ENCODE measurements at places on chromosomes 12 and 14.

DNA sequence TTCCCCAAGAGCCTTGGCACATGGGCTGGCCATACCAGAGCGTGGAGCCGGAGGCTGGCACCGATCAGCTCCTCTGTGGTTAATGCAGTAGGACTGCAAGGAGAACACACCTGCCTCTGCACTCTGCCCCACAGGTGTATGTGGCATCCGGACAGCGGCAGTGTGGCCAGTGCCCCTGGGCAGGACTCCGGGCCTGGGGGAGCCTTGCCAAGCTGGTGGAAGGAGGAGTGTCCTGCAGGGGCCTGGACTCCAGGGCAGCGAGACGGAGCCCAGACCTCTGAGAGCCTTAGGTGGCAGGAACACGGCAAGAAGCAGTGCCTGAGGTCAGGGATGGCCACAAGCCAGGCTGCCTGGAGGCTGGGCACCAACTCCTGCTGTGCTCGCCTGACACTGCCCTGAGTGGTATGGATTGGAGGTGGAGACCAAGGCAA is 5.3 kb upstream of the BEGAIN start:
- peaks cover 20% of the 10 kb centered on the region for H3K27me3 ChIP-seq
- no peak overlapping the region for H3K4me3 ChIP-seq
- H3K27ac ChIP-seq, result no peak overlapping the region
- no peaks in the 10 kb centered on the region for H3K4me1 ChIP-seq

DNA sequence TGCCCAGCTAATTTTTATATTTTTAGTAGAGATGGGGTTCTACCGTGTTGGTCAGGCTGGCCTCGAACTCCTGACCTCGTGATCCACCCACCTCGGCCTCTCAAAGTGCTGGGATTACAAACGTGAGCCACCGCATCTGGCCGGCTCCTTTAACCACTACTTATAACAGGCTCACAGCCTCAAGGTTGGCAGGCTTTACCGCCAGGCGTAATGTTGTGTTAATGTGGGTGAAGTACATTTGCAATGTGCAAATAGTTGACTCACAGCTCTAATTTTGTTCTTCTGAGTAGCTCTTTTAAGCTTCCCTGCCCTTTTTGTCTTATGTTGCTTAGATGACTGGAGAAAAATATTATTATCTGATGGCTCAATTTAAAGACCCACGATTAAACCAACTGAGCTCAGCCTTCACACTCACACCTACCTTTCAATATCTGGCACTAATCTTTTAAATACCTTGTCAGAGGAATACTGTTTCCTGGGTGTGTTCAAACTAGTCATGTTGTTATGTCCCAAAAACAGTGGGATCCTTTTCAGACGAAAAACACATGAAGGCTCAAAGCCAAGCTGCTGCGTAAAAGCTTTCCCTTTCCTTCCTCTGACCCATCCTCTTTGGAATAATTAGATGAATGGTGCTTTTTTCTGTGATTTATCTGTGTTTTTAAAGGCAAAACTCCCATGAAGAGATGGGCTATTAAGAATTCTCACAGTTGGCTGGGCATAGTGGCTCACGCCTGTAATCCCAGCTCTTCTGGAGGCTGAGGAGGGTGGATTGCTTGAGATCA is 57.2 kb upstream of the USP44 start:
- no peak for DNase-seq
- H3K4me1 ChIP-seq, result peaks cover 3% of the 10 kb centered on the region
- H3K4me3 ChIP-seq, result no peak overlapping the region

- peaks cover 35% of the 10 kb centered on the region for H3K4me1 ChIP-seq
- no peak overlapping the region for H3K27ac ChIP-seq
- no peaks in the 10 kb centered on the region for H3K36me3 ChIP-seq
- no peak for DNase-seq
- no peaks in the 10 kb centered on the region for H3K27me3 ChIP-seq
These were observed 139.4 kb downstream of the MON2 start for GRCh38 chr12:62605981-62606380.

GRCh38 chr14:104268295-104268694 is 129.9 kb downstream of the KIF26A start:
- H3K4me3 ChIP-seq, result no peak overlapping the region
- no peak for DNase-seq
- H3K36me3 ChIP-seq, result no peaks in the 10 kb centered on the region
- H3K27ac ChIP-seq, result no peak overlapping the region

GRCh38 chr12:101564912-101565311 is 29.9 kb upstream of the MYBPC1 start:
- H3K36me3 ChIP-seq, result no peaks in the 10 kb centered on the region
- peaks cover 10% of the 10 kb centered on the region for H3K27me3 ChIP-seq
- H3K4me3 ChIP-seq, result no peak overlapping the region

- no peaks in the 10 kb centered on the region for H3K27me3 ChIP-seq
- DNase-seq, result no peak
- H3K27ac ChIP-seq, result no peak overlapping the region
- no peaks in the 10 kb centered on the region for H3K4me1 ChIP-seq
- H3K4me3 ChIP-seq, result no peak overlapping the region
- H3K36me3 ChIP-seq, result no peaks in the 10 kb centered on the region
These were observed 1316.7 kb upstream of the TMEM132C start for GRCh38 chr12:126950266-126950665.

DNA sequence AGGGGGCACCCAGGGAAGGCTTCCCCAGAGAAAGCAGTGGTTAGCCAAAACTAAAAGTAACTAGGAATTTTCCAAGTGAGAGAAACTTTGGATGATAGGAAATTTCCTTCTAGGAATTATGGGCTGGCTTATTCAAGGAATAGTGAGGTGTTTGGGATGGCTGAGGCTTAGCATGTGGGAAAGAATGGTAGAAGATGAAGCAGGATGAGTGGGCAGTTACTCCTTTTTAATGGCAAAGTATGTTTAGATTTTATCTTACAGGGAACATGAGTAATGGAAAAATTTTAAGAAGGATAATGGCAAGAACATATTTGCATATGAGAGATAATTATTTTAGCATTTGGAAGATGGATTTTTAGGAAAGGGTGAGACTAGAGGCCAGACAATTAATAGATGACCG is 197.6 kb downstream of the SLC38A4 start:
- H3K4me1 ChIP-seq, result peaks cover 2% of the 10 kb centered on the region
- no peak overlapping the region for H3K4me3 ChIP-seq
- H3K27ac ChIP-seq, result no peak overlapping the region
- H3K36me3 ChIP-seq, result no peaks in the 10 kb centered on the region
- DNase-seq, result no peak
- no peaks in the 10 kb centered on the region for H3K27me3 ChIP-seq

DNA sequence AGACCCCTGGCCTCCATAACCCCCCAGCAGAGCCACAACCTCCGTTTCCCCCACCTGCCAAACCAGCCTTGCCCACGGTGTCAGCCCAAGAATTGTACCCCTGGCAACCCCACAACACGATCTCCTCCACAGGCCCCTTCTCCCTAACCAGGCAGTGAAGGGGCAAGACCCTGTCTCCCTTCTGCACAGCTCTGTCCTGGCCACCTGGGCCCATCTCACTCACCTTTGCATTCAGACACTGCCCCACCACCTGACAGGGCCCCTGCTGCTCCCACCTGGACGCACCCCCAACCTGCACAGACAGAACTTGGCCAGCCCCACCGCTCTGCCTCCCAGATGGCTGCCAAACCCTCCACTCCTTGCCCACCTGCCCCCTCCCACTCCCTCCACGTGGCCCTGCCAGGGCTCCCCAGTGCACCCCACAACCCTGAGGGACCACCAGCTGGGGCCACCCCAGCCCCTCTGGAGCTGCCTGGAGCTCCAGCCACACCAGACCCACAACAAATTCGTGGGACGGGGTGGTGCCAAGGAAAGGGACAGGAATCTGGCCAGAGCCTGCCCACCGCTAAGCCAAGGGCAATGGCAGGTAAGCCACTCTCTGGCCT is 11.8 kb downstream of the AHNAK2 start:
- no peaks in the 10 kb centered on the region for H3K36me3 ChIP-seq
- no peak overlapping the region for H3K27ac ChIP-seq
- H3K4me1 ChIP-seq, result no peaks in the 10 kb centered on the region
- H3K4me3 ChIP-seq, result no peak overlapping the region
- no peak for DNase-seq

DNA sequence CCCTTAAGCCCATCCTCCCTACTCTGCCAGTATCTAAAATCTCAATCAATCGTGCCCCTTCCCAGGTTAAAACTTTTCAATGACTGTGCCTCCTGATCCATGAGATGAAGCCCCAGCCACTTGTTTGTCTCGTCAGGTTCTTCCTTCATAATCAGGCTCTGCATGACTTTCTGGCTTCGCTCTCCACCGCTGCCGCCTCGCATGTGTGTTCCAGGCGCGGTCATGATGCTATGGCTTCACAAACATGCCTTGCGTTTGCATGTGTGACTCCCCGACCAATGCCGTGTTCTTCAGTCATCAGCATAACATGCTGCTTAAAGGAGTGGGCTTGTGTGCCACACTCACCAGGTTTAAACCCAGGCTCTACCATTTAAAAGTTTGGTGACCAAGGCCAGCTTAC is 5.0 kb upstream of the C1RL start:
- no peak for DNase-seq
- peaks cover 9% of the 10 kb centered on the region for H3K4me1 ChIP-seq

- no peak for DNase-seq
- H3K4me3 ChIP-seq, result no peak overlapping the region
- H3K36me3 ChIP-seq, result no peaks in the 10 kb centered on the region
These were observed 95.1 kb downstream of the UNC79 start for GRCh38 chr14:93525696-93526451.

DNA sequence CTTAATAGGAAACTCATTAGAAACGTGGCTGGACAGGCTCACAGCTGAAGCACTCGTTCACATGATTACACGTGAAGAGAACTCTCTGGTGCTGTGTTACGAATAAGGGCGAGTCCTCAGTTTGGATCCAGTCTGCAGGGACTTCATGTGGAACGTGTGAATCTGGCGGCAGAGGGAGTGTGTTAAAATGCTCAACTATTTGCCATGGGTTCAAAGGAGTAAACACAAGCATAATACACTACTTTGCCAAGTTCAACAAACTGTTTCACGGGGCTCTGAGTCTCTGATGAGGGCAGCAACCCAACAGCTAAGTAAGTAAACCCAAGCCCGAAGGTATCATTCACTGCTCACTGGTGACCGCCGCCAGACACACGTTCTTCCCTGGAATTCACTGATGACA is 42.4 kb downstream of the NUAK1 start:
- no peak overlapping the region for H3K27ac ChIP-seq
- H3K4me3 ChIP-seq, result no peak overlapping the region
- no peak for DNase-seq

DNA sequence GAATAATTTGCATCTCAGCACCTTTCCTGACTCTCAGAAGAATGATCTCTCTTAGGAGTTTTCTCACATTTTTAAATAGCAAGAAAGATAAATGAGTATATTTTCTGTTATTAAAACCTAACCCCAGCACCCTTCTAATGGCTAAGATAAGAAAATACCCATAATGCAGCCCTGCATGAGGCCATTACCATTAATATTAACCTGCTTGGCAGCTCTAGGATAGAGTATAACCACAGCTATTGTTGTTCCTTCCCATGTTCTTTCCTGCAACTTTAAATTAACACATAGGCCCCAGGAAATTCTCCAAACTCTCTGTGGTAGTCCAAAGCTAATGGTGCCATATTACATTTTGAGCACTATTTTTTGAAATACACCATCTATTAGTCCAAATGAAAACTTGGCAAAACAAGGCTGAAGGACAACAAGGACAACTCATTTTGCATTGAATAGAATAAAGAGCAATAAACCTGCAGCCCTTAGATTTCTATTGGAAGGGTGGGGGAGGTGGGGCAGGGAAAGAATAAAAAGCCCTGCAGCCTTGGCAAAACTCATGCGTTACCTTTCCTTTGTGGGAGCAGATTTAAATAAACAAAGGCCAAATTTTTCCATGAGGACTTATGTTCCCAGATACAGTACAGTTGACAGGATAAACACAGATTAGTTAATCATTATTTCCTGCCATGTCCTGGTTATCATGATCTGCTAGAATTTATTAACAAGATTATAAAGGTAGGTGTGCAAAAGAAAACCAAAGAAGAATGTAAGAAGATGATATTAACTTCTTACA is 46.9 kb downstream of the BTG1 start:
- no peaks in the 10 kb centered on the region for H3K27me3 ChIP-seq
- H3K4me1 ChIP-seq, result peaks cover 52% of the 10 kb centered on the region
- H3K27ac ChIP-seq, result no peak overlapping the region
- H3K4me3 ChIP-seq, result no peak overlapping the region
- no peak for DNase-seq

DNA sequence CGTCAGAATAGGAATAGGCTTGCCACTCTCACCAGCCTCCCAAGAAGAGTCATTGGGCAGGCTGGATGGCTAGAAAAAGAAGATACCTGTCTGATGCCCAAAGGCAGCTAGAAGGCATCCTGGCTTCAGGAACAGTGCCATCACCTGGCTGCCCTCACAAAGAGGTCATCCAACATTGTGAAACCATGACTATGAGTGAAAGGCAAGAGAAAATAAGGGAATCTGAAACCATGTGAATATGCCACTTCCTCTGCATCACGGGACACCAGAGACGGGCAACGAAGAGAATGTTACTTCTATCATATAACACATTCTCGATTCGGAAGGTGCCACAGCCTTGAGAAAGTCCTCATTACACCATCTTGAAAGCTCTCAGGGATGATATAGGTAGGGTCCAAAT is 182.0 kb downstream of the DAD1 start:
- no peak overlapping the region for H3K27ac ChIP-seq
- no peak overlapping the region for H3K4me3 ChIP-seq
- no peaks in the 10 kb centered on the region for H3K36me3 ChIP-seq
- no peaks in the 10 kb centered on the region for H3K27me3 ChIP-seq
- H3K4me1 ChIP-seq, result no peaks in the 10 kb centered on the region

DNA sequence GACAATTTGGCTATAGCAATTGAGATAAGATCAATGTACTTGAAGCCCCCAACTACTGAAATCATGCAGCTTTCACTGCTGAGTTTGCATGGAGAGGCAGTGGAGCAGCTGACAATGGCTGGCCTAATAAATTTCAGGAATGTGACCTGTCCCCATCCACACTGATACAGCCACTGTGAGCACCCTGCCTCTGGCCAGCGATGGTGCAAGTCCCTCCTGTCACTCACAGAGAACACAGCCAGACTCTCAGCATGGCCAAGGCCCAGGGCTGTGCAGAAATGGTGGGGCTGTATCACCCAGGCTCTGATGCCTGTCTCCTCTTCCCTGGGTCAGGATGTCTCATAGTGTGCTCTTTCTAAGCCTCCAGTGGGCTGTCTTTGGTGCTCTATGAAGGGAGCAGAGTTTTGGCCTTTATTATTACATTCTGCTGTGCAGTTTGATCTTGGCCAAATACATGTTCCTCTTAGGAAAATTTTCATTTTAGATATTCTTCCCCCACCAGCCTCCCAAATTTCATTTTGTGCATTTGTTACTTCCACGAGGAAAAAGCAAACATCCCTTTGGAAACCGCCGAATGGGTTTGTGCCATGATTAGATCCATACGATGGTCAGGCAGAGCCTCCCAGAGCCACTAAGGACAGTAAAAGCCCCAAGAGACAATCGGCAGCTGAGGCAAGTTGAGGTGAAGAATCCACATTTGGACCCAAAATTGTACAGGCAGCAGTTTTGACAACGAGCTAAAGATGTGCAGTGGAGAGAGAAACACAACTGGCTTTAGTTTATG is 85.1 kb upstream of the WSCD2 start:
- no peak for DNase-seq
- peaks cover 14% of the 10 kb centered on the region for H3K27me3 ChIP-seq
- no peak overlapping the region for H3K4me3 ChIP-seq
- no peaks in the 10 kb centered on the region for H3K36me3 ChIP-seq
- H3K4me1 ChIP-seq, result peaks cover 6% of the 10 kb centered on the region
- no peak overlapping the region for H3K27ac ChIP-seq

GRCh38 chr12:3614806-3615466 is 123.9 kb downstream of the PRMT8 start:
- no peak overlapping the region for H3K4me3 ChIP-seq
- peaks cover 56% of the 10 kb centered on the region for H3K36me3 ChIP-seq
- no peak overlapping the region for H3K27ac ChIP-seq
- no peak for DNase-seq
- no peaks in the 10 kb centered on the region for H3K27me3 ChIP-seq

GRCh38 chr12:106986135-106986534 is 811 bp downstream of the MTERF2 start:
- H3K36me3 ChIP-seq, result peaks cover 23% of the 10 kb centered on the region
- peaks cover 36% of the 10 kb centered on the region for H3K4me1 ChIP-seq
- no peak for DNase-seq
- no peak overlapping the region for H3K27ac ChIP-seq
